ENCODE measurements at places on chromosomes 7 and 10.
A peak's percentile ranks its signal among the peaks of the same experiment; 100 is the strongest.

GRCh38 chr10:3805791-3806461 is 20.9 kb upstream of the KLF6 start:
- DNase-seq: peak; percentile 74

- no peak for DNase-seq
Measured at GRCh38 chr10:31912289-31912688, 16.3 kb downstream of the ARHGAP12 start.

- peak; percentile 68 for DNase-seq
Measured at GRCh38 chr10:61750943-61751471, 88.3 kb downstream of the CABCOCO1 start.

GRCh38 chr10:129046065-129046681 is 420.9 kb upstream of the MGMT start:
- peak; percentile 4 for DNase-seq

GRCh38 chr7:148712678-148713329 is 14.1 kb downstream of the CUL1 start:
- no peak for DNase-seq

- peak; percentile 86 for DNase-seq
Measured at GRCh38 chr10:70405037-70405824, 1.3 kb downstream of the EIF4EBP2 start.

DNA sequence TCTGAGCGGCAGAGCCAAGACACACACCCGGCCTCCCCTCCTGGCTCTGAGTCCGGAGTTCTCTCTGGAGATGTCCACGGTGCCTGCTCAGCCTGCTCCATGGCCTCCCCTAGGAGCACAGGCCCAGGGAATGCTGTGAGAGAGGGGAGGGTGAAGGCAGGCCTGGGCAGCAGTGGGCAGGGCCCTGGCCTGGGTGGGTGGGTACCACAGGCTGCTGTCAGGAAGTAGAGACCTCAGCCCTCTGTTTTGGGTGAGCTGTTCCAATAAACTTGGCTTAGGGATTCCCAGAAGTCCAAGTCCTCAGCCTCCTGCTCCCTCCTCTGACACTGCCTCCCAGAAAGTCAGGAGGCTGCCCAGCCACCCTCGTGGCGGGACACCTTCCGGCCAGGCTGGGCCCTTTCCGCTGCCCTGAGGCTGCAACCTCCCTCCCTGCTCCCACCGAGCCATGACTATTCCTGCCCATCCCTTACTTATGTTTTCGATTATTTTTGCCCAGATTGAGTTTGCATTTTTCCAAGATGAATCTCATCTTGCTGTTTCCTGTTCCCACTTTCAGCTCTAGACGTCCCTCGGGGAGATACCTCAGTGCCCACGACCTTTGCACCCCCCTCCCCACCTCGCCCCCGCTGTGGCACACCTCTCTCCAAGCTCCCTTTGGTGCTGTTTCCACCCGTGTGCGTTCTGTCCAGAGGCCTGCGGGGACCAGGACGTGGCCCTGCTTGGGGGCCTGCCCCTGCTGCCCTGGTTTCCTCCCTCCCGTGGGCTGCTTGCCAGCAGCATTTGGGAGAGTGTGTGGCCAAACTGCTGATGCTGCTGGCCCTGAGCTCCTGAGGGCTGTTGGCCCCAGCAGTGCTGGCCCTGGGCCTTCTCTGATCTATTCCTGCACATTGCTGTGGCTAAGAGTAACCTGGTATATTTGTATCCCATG is 5.8 kb upstream of the POLM start:
- peak; percentile 97 for DNase-seq

DNA sequence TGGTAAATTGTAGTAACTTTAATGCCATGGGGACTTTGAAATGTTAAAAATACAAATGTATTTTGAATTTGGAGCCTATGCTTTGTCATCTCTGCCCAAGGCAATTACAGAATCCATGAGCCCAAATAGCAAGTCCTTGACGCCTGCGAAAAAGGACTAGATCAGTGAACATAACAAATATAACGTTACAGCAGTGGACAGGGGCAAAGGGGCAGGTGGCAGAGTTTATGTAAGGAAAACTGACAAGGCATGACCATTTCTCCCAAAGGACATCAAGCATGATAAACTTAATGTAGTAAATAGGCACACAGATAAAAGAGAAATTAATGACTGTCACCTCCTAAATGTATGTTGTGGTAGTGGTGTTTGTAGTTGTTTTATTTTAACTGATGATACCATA is 297.1 kb downstream of the LRRTM3 start:
- DNase-seq: no peak

- no peak for DNase-seq
Measured at GRCh38 chr10:64033711-64034110, 512.5 kb downstream of the REEP3 start.

GRCh38 chr10:50739618-50740292 is at the start of gene ASAH2B:
TSS of gene ASAH2B (plus strand) at chr10:50739936. CDS start at chr10:50745131, 5,195 bp downstream.
- DNase-seq: peak; percentile 86

DNA sequence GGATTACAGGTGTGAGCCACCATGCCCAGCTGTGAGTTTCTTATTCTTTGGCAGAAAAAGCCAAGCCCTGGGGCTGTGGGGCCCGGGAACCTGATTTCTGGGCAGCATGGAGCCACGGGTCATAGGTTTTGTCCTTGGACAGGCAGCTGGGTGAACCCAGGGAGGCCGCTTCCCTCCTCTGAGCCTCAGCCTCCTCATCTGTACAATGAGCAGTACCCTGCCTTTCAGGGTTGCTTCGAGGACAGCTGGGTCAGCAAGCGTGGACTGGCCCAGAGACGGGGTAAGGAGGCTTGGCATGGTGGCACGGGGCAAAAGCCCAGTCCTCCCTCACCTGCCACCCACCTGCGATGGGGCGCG is 84.1 kb upstream of the GNA12 start:
- no peak for DNase-seq

- no peak for DNase-seq
Measured at GRCh38 chr7:155164316-155164715, 94.2 kb downstream of the HTR5A start.

- DNase-seq: no peak
Measured at GRCh38 chr7:18504965-18505364, 9.4 kb downstream of the HDAC9 start.

DNA sequence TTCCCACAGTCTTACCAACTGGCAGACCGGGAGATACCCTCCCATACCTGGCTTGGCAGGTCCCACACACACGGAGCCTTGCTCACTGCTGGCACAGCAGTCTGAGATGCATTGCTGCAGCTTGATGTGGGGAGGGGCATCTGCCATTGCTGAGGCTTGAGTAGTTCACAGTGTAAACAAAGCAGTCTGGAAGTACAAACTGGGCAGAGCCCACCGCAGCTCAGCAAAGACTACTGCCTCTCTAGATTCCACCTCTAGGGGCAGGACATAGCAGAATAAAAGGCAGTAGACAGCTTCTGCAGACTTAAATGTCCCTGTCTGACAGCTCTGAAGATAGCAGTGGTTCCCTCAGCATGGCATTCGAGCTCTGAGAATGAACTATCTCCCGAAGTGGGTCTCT is 69.6 kb upstream of the RELN start:
- DNase-seq: no peak

- no peak for DNase-seq
Measured at GRCh38 chr7:135420786-135421185, 89.1 kb downstream of the CNOT4 start.

GRCh38 chr7:11732207-11732606 is 99.8 kb downstream of the THSD7A start:
- DNase-seq: no peak

- no peak for DNase-seq
Measured at GRCh38 chr10:12929381-12929780, 72.1 kb downstream of the CCDC3 start.

DNA sequence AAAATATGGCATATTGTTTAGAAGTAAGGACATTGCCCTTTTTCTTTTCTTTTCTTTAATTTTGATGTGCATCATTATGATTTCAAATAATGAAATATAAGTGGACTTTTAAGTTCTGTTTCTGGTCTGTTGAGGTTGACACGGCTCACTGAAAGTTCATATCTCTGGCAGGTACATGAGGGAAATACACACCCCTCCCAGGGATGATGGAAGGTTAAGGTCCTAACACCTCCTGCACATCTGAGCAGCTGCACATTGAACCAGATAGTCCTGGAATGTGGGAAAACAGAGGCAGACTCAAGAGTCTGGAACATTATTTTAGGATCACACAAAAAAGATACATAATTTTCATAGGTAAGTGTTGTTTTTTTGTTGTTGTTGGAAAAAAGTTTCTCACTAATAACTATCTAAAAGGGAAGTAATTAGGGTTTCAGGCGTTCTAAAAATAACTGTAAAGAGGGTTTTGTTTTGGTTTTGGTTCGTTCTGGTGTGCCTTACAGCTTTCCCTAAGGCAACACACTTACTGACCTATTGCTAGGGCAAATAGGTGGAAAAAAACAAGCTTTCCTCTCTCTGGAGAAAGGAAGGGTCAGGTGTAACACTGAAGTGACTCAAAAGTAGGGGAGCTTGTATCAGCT is 201.2 kb upstream of the PRKCQ start:
- DNase-seq: no peak

DNA sequence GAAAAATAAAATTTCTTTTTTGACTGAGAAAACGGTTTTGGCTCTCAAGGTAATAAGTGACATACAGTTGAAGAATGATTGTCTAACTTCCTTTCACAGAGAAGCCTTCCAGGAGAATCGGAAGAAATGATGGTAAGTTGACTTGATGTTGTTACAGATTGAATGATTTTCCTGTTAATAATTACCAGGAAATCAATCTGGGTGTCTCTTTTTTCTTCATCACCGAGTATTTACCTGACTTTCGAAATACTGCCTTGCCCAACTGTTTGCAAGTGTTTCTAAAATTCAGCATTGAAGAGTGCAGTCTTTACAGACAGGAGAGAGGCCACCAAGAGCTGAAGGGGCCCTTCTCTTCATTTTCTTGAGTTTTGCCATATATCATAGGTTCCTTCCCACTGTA is 4.0 kb downstream of the ITIH2 start:
- DNase-seq: no peak

GRCh38 chr7:33761449-33762080 is 143.8 kb upstream of the BMPER start:
- no peak for DNase-seq

DNA sequence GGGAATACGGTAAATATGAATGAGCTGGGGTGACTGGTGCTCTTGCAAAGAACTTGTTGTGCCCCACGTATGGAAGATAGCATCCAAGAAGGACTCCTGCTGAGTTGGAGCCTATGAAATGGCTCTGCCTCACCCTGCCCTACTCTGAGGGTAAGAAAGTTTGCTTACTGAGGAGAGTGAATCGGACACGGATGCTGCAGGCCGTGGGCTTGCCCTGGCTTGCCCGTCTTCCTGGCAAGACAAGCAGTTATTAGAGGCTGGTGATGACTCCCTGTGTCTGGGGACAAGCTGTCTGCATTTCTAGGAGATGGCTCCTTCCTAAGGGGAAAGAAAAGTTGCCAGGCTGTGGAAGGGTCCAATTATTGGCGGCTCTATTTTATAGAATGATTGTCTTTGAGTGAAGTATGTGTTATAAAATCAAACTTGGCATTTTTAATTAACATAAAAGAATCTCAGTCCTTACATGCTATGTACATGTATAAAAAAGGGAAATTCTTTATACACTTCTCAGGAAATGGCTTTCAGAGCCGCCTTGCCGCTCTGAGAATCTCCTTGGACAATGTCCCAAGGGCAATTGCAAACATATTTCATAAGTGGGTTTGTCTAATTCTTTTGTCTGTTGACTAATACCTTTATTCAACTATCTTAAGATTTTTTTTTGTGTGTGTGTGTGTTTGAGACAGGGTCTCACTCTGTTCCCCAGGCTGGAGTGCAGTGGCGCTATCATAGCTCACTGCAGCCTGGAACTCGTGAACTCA is 64.6 kb downstream of the CYP26A1 start:
- peak; percentile 81 for DNase-seq

- DNase-seq: no peak
Measured at GRCh38 chr10:23005150-23005549, 77.3 kb downstream of the ARMC3 start.

- no peak for DNase-seq
Measured at GRCh38 chr10:79502561-79503309, 9.6 kb upstream of the EIF5AL1 start.

DNA sequence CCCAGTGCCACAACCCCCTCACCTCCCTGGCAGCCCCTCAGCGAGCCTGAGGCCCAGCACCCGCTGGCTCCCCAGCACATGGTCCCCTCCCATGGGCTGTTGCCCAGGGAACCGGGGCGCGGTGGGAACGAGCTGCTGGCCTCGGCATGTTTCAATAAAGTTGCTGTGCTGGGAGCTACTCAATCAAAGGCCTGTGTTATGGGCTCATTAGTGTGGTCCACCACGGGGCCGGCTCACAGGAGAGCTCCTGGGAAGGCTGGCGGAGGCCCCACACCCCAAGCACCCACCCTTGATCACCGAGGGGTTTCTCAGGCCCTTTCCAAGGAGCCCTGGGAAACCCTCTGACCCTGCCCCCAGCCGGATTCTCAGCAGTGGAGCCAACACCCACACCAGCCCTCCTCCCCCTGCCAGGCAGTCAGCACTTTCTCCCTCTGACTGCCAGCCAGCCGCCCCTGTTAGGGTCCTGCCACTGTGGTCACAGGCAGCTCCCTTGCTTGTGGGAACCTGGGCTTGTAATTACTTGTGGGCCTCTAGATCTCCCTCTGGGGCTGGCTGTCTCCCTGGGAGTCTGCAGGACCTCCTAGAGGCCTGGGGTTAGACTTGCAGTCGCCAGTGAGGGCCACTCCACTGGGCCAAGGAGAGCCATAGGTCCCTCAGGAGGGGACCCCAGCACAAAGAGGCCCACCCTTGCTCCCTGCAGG is 24.8 kb upstream of the TRIM8 start:
- no peak for DNase-seq

DNA sequence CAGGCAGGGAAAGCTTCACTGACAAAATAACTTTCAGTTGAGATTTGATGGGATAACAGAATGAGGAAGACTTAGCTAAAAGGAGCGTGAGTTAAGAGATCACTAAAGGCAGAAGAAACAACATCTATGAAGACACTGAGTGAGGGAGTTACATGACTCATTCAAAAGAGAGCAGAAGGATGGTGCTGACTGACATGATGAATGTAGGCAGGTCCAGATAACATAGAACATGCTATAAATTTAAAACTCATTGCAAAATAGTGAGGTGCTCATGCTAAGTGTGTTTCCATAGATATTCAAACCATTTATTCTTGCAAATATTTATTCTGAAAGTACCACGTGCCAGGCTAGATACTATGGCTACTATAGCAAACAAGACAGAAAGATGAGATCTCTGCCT is 116.4 kb upstream of the DGKB start:
- DNase-seq: no peak

- no peak for DNase-seq
Measured at GRCh38 chr10:30705101-30705624, 75.6 kb upstream of the LYZL2 start.

GRCh38 chr10:95246582-95247051 is 44.2 kb downstream of the PDLIM1 start:
- peak; percentile 38 for DNase-seq

- DNase-seq: no peak
Measured at GRCh38 chr7:55075464-55076021, 56.7 kb downstream of the EGFR start.
